ENCODE measurements at places on chromosomes 7 and 10.

- DNase-seq, result no peak
Measured at GRCh38 chr10:99667108-99667751, 7.9 kb downstream of the ENTPD7 start.

- DNase-seq, result no peak
Measured at GRCh38 chr10:1782841-1783240, 45.5 kb upstream of the ADARB2 start.

DNA sequence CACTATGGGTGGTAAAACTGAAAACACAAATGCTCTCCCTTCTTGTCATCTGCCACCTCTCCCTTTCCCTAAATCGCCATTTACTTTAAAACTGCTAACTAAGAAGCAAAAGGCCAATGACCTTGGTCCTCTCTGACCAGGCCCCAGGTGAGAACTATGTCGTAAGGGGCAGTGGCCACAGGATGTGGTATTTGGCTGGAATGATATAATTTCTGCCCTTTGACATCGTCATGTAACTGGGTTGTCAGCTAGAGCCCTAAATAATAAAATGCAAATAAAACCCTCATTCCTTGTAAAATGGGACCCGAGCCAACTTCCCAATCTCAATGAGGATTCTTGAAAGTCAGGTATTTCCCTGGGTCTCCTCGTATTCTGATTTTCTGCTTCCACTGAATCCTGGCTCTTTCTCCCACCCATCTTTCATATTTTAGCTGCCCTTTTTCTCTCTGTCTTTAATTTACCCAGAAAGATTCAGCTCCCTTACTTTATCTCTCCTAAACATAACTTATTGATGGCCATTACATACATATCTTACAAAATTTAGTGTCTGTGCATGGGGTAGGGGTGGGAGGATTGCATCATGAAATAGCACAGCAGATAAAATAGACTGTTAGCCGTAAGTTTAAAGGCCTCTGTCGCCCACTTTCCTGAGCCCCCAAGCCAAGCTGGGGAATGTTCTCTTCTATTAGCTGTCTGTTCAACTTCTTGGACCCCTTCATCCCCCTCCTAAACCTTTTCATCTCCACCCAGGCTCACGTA lies 3.2 kb upstream of the EEPD1 start:
- DNase-seq, result no peak

DNA sequence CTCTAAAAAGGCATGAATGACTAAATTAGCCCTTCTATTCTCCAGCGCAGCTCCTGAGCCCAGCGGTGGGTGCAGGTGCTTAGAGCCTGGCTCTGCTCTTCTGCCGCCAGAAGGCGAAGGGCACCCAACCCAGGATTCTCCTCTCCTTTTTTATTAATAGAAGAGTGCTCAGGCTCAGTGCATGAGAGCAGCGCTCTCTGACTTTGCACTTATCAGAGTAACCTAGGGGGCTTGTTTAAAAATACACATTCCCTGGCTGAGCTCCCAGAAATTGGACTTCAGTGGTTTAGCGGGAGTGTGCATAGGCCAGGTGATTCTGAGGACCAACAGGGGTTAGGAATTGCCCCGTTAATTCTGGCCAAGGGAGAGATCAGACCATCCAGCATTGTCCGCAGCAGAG lies 1.7 kb upstream of the PFKP start:
- DNase-seq, result no peak

DNA sequence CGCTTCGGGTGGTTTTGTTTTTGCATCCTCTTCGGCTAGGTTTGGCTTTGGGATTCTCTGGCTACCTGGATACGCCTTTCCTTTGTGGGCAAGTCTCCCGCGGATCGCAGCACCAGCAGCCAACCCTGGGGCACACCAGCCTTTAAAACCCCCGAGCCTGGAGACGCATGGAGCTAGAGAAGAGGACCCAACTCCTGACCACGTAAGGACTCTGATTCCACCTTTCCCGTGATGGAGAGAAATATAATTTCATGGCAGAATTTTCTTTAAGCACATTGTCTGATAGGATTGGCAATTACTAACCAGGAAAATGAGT lies 535.4 kb upstream of the GALNT17 start:
- DNase-seq, result no peak

DNA sequence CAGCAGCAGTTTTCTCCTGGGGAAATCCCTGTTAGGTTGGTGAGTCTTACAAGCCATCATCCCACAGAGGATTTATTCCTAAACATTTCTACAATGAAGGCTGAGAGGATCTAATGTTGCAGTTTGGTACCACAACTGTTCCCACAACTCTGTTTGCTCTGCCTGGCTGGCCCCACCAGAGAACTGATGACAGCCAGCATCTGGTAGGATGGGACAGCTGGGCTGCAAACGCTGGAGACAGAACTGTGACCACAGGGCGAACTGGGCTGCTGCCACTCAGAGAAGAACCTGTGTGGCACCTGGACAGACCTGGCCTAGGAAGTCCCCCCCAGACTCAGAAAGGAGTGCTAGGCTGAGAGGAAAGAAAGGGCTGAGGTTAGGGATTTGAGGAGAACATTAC lies 94.8 kb downstream of the CALN1 start:
- no peak for DNase-seq

GRCh38 chr7:12391922-12392615 lies 11.6 kb downstream of the VWDE start:
- no peak for DNase-seq

GRCh38 chr7:105766421-105767073 lies 109.9 kb downstream of the ATXN7L1 start:
- no peak for DNase-seq

DNA sequence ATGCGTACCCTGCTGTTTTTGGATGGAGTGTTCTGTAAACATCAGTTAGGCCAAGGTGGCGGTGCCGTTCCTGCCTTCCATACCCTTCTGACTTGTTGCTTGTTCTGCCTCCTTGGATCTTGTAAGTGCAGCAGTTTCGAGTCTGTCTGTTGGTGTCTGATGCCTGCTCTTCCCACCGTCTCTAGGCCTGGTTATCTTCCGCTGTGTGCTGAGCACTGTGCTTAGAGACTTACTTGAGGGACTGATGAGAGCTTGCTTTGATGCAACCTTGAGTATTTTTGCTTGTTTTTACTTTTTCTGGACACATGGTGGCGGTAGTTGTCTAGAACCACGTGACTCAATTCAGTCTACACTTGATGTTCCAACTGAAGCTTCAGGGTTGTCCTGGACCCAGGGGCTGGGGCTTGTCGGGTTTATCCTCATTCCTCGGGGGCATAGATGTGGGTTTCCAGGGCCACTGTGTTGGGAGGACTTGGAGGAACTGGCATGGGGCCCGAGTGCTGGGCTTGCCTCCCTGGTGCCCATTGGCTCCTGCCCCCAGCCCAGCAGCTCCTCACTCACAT lies 14.4 kb upstream of the SPRN start:
- no peak for DNase-seq

DNA sequence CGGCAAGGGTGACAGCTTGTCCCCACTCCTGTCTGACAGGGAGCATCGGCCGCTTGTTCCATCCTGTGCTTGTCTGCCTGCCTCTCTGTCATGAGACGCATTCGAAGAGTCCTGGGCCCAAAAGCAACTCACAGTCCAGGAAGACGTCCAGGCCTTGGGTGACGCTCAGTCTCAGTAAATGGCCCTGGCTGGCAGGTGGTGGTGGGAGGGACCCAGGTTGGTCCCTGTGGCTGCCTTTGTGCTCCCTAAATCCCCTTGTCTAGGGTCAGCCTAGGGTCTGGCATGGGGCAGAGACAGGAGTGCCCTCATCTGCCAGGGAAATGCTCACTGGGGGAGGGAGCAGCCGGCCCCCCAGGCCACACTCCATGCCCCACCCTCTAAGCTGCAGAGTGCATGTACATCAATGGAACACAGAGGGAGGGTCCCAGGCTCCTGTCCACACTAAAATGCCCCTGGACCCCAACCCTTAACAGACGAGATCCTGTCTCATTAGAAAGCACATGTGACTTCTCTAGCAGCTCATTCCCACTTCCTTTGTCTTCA lies 295.2 kb upstream of the ZNF32 start:
- no peak for DNase-seq

Data from stimulated activated CD4-positive, alpha-beta T cell treated with anti-CD3 and anti-CD28 coated beads, Interleukin-12 subunit alpha, Interleukin-12 subunit beta, amount 100 ng/mL, for 4 hours (primary cell).